Midbrain (tissue), 1 donor: ENCODE measurements at places on chromosomes 16 and 17.
A peak's percentile ranks its signal among the peaks of the same experiment; 100 is the strongest.

DNA sequence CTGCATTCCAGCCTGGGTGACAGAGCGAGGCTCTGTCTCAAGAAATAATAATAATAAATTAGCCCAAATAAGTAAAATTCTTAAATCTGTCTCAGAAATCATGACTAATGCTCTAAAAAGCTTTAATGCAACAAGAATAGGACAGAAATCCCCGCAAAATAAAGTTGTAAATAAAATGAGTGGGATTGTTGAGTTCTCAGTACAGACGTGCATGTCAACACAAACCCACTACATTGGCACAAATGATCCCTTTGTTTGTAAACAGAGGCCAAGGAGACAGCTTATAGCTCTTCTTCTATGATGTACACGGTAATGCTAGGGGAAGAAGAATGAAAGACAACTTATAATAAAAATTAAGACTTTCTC lies 6.0 kb downstream of the STAT5B start:
- DNase-seq = no peak

DNA sequence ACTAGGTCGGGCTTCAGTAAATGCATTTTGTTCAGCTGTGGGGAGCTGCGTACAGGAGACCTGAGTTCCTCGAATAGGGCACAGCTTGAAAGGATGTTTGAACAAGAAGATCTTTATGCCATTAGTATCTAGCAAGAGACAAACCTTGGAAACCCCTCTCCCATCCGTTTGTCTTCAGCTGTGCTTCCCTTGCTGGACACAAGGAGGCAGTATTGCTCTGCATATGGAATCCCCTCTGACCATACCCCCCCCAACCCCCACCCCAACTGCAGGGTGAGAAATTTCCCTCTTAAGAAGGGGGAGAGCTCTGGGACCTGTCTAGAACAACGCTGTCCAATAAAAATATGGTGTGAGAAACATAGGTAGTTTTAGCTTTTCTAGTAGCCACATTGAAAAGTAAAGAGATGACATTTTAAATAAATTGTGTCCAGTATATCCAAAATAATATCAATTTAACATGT lies 1.6 kb downstream of the MRM1 start:
- DNase-seq = peak; percentile 28

- DNase-seq = no peak
These were observed 316.9 kb downstream of the HAPSTR1 start for GRCh38 chr16:9408297-9408878.

- no peak for DNase-seq
These were observed 69.4 kb downstream of the CCDC182 start for GRCh38 chr17:57675427-57676387.

DNA sequence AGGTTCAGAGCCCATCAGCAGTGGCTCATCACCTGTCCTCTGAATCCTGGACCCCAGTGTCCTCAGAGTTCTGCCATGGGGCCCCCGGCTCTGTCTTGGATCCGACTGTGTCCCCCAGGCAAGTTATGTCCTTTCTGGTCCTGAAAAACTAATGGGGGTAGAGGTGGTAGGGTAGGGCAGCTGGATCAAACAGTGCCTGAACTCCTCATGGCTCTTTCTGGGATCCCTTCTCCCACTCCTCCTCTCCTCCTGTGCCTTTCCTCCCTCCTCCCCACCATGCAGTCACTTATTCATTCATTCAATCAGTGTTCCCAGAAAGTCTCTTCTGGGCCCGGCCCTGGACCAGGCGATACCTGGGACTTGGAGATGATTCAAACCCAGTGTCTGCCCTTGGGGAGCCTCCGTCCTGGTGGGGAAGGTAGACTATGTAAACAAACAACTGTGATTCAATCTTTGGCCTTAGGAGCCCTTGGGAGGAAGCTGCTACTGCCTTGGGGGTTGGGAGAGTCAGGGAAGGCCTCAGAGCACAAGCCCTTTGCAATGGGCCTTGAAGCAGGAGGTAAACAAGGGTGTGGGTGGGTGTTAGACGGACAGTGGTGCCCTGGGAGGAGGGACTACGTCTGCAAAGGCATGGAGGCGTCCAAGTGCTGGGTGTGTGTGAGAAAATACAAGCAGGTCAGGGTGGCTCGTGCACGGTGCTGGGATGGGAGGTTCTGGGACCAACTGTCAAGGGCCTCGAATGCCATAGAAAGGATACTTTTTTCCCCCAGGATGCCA lies 6.4 kb upstream of the FAM83G start:
- DNase-seq = no peak

- no peak for DNase-seq
These were observed 33.3 kb downstream of the PKD1L3 start for GRCh38 chr16:71966932-71967331.

GRCh38 chr17:79835953-79836509 lies 3.2 kb downstream of the CBX4 start:
- DNase-seq = no peak

- peak; percentile 14 for DNase-seq
These were observed 4.5 kb downstream of the PRSS27 start for GRCh38 chr16:2715519-2715918.
